ENCODE measurements at places on chromosomes 4 and X.

DNA sequence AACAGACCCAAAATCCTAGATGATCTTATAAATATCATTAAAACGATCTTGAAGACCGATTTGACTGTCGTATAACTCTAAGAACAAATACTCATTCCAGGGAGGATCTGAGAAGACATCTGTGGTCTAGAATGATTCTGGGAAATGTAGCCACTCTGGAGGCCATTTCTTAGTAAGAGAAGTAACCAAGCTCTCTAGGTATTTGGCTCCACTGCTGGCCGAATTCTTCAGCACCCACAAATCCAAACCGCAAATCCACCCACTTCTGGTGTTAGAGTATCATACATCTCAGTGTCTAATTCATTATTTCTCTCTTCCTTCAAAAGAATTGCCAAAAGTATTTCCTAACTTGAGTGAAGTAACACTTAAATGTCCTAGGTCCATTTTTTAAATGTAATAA is 23.9 kb downstream of the KLHL5 start:
- no peak for DNase-seq

- DNase-seq = no peak
Measured at GRCh38 chr4:139971111-139971510, 182.9 kb downstream of the MAML3 start.

GRCh38 chr4:23412701-23413100 is 477.1 kb downstream of the PPARGC1A start:
- DNase-seq = no peak

DNA sequence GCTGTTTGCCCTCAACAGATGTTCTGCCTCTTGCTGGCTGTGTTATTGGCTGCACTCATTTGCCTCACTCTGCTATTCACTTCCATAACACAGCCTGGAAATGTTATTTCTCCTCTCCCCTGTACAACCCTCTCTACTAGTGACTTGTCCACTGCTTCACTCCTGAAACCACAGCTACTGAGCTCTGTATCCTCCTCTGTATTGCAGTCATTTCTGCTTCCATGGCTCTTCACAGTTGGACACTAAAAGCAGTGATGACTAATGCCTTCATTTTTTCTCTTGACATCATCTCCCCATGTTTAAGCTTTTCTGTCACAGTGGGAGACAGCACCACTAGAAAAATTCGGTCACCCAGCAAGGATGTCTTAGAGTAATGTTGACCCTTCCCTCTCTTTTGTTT is 123.0 kb upstream of the PPP1R2C start:
- DNase-seq = no peak

- DNase-seq = no peak
Measured at GRCh38 chrX:16125520-16126149, 2.3 kb downstream of the GRPR start.

- peak; percentile 29 for DNase-seq
Measured at GRCh38 chr4:25552580-25553271, 102.9 kb upstream of the SLC34A2 start.

DNA sequence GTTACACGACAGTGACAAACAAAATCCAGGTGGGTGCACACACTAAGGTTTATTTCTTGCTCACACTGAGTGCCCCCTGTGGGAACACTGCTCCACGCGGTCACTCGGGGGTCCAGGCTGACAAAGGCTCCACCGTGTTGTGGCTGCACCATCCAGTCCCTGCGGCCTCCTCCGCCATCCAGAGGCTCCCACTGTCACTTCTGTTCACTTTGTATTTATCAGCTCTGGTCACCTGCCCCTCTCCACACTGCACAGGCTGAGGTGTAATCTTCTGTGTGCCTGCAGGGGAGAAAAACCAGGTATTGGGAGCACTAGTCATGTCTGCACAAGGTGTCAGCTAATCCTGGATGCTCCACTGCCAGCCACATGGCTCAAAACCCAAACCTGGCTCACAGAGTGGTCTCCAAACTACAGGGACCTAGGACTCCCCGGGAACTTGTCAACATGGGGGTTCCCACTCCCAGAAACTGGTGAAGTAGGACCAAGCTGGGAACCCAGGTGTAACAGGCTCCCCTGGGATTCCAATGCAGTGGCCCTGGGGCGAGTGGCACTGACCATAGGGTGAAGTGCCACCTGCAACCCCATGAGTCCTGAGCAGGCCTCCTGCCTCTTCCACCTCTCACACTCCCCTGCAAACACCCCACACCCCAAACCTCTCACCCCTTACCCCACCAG is 25.5 kb downstream of the HMX1 start:
- no peak for DNase-seq

All from cerebellar nuclear complex (tissue), 1 donor.